ENCODE measurements at places on chromosomes 6 and 20. TPM values are rescaled to one million over a fixed set of nuclear protein-coding genes. Genes with fewer than 3 reads are reported as not detected.

The SLC22A16 gene
- total RNA-seq, result not detected

The CALHM6 gene
- 2.3 TPM for total RNA-seq

The OTOR gene
- total RNA-seq, result not detected

The RAET1L gene
- total RNA-seq, result not detected

The PPP1R14C gene
- total RNA-seq, result not detected

The C6orf58 gene
- total RNA-seq, result not detected

The IL17F gene
- total RNA-seq, result not detected

The TJAP1 gene
- 30.8 TPM for total RNA-seq

The FBXO5 gene
- total RNA-seq, result 8.1 TPM

The TCF15 gene
- not detected for total RNA-seq

The SLC44A4 gene
- total RNA-seq, result 0.57 TPM

The TBCC gene
- total RNA-seq, result 74.8 TPM

The ACOT13 gene
- 4.2 TPM for total RNA-seq

The ERVFRD-1 gene
- total RNA-seq, result 0.10 TPM

The SLC22A7 gene
- not detected for total RNA-seq

The ME1 gene
- 0.10 TPM for total RNA-seq

The FKBP1C gene
- 0.66 TPM for total RNA-seq
